ENCODE measurements at places on chromosomes 2 and 18. TPM values are rescaled to one million over a fixed set of nuclear protein-coding genes. Genes with fewer than 3 reads are reported as not detected.

The DYSF gene
- not detected for total RNA-seq

The SIX2 gene
- total RNA-seq = not detected

GRCh38 chr2:120223034-120223912 is at the start of gene TMEM185B:
Gene TMEM185B (minus strand): TSS chr2:120223400. CDS start chr2:120222976, 424 bp downstream.
- peak within 1 kb of the TSS; percentile 91 for H3K27ac ChIP-seq
- H3K27me3 ChIP-seq = no peaks in the 10 kb centered on the region
- peak; percentile 85 for DNase-seq
- H3K36me3 ChIP-seq = peaks cover 4% of the 10 kb centered on the region
- H3K4me3 ChIP-seq = peak within 1 kb of the TSS; percentile 57

DNA sequence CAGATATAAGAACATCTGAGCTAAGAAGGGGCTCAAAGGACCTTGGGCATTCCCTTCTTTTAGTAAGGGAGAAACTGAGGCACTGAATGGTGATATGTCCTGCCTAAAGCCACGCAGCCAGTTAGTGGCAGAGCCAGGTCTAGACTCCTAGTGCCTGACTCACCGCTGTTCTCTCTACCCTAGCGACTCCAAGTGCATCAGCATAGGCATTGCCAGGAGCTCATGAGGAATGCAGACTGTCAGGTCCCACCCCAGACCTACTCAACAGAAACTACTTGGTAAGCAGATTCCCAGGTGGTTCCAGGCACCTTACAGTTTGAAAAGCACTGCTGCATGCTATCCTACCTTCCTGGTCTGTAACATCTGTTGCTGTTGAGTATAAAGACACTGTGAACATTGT is 158.9 kb downstream of the MSH2 start:
- no peak overlapping the region for H3K27ac ChIP-seq
- H3K4me1 ChIP-seq = no peaks in the 10 kb centered on the region
- no peak for DNase-seq
- no peak overlapping the region for H3K4me3 ChIP-seq

The GPAT2 gene
- 3.9 TPM for total RNA-seq

- H3K27me3 ChIP-seq = no peaks in the 10 kb centered on the region
- H3K36me3 ChIP-seq = no peaks in the 10 kb centered on the region
- no peak overlapping the region for H3K27ac ChIP-seq
- DNase-seq = no peak
- H3K4me3 ChIP-seq = no peak overlapping the region
Measured at GRCh38 chr2:72220170-72220569, 72.5 kb upstream of the CYP26B1 start.

- DNase-seq = no peak
- no peaks in the 10 kb centered on the region for H3K4me1 ChIP-seq
- no peak overlapping the region for H3K27ac ChIP-seq
- H3K4me3 ChIP-seq = no peak overlapping the region
- H3K36me3 ChIP-seq = no peaks in the 10 kb centered on the region
Measured at GRCh38 chr2:237623428-237624403, 3.7 kb upstream of the LRRFIP1 start.

DNA sequence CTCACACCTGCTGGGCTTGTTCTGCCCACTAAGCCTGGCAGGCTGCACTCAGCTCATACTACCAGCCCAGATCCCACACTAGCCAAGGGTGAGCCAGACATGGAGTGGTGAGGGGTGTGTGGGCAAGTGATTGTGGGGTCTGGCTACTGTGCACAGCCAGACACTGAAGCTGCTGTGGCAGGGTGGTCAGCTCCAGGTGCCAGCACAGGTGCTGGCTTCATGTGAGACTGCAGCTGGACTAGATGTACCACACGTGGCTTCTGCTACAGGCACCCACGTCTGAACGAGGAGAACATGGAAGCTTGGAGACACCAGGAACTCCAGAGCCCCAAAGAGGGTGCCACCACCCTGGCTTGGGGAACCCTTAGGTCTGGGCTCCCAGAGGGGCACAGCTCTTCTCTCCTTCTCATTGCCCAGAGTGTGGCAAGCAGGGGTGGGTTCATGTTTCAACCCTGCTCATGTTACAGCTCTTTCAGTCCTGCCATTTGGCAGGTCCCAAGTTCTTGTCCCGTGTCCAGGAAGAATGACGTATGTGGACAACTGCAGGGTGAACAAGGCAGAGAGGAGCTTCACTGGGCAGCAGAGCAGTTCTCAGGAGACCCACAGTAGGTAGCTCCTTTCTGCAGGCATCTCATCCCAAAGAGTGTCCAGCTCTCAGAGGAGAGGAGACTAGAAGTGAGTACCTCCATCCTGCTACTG is 1624.2 kb upstream of the TMEFF2 start:
- no peak for DNase-seq
- no peaks in the 10 kb centered on the region for H3K4me1 ChIP-seq
- no peak overlapping the region for H3K4me3 ChIP-seq
- no peaks in the 10 kb centered on the region for H3K36me3 ChIP-seq
- no peaks in the 10 kb centered on the region for H3K27me3 ChIP-seq
- no peak overlapping the region for H3K27ac ChIP-seq
